Panc1 (cell line): ENCODE measurements at places on chromosomes 3 and 15.

GRCh38 chr3:10600726-10601125, 95.3 kb upstream of the ATP2B2 start:
- DNase-seq = no peak

DNA sequence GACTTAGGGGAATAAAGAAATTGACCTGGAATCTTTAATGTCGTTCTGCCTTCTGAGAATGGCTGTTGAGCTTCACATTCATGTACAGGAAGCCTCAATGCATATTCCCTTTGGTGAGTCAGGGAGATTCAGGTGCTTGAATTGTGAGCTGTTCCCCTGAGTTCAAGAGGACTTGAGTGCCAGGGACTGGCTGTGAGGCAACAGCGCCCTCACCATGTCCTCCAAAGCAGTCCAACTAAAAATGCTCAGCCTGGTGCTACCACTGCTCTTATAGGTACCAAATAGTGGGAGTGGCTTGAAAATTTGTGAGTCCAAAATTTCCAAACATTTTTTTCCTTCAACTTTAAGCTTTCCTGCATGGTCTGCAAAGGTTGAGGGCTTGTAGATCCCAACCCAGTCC, 54.1 kb downstream of the LEO1 start:
- DNase-seq = no peak

- DNase-seq = no peak
Observed at GRCh38 chr15:39434163-39434562, 146.7 kb upstream of the THBS1 start.

GRCh38 chr15:56019060-56019793, 25.8 kb upstream of the NEDD4 start:
- DNase-seq = no peak

- DNase-seq = peak; percentile 71
Observed at GRCh38 chr3:184110316-184110725, 13.5 kb downstream of the HTR3E start.

DNA sequence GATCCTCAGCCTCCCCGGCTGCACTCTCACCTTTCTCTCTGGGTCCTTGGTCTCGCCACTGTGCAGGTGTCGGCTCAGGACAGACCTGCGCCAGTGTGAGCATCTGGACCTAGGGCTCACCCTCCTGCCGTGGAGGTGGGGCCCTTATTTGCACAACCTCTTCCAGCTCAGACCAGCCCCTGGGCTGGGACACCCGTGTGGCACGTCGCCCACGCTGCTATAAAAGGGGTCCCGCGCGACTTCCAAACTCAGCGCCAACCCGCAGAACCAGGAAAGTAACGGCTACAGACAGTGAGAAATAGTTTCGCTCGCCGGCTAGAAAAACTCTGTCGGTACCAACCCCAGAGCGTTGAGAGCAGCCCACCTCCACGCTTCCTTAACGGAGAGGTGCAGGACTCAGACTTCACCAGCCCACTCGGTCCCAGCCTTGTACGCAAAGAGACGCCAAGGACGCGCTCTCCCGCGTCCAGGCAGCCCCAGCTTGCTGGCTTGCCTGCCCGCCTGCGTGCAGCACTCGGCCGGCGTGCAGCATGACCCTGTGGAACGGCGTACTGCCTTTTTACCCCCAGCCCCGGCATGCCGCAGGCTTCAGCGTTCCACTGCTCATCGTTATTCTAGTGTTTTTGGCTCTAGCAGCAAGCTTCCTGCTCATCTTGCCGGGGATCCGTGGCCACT, at the start of the genes DUOX2 and DUOXA2:
Gene DUOX2, minus strand, starts transcription at position 97 of the 675 bp plus-strand sequence. CDS start 761 bp downstream, outside the sequence.
Gene DUOXA2, plus strand, starts transcription at position 251 of the 675 bp plus-strand sequence. Its CDS starts 280 bp downstream, at position 531.
- DNase-seq = no peak

DNA sequence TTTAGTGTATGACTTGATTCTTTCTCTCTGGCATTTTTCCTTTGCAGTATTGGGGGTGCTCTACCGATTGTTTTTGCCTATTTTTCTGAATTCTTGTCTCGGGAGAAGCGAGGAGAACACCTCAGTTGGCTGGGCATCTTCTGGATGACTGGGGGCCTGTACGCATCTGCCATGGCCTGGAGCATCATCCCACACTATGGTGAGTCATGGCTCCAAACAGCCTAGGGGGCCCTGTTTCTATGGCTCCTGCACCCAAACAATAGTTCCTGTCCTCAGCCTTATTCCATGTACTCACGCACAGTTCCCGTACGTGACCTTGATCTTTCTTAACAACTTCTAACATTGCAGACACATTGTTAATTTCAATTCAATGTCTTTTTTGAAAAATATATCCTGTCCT, 152.3 kb downstream of the SV2B start:
- DNase-seq = no peak
